CD8-positive, alpha-beta memory T cell (primary cell): ENCODE measurements at places on chromosomes 12 and 14.
A peak's percentile ranks its signal among the peaks of the same experiment; 100 is the strongest.

- no peak for DNase-seq
Observed at GRCh38 chr12:113792450-113792849, 173.7 kb downstream of the RBM19 start.

DNA sequence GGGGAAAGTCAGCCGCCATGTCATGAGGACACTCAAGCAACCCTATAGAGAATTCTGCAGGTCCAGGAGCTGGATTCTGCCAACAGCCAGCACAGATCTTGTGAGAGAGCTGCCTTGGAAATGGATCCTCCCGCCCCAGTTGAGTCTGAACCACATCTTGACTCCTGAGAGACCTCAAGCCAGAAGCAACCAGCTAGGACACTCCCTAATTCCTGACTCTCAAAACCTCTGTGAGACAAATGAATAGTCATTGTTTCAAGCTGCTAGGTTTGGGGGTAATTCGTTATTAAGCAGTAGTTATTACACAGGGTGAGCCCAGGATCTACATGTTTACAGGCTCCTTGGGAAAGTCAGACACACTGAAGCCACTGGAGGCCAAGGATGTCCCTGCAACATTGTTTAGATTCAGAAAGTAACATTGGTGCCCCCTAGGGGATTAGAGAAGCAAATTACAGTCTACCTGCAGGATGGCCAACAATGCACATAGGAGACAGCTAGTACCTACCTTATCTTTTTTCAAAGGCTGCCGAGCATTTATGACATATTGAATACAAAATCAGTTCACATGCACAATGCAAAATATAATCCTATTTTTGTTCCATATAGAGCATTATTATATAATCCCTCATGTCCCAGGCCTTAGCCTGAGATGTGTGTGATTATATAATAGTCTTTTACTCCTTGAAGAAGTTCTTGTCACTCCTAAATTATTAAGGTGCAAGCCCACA lies 57.9 kb upstream of the FICD start:
- no peak for DNase-seq

GRCh38 chr12:25155022-25155576 lies 39.9 kb downstream of the DNAI7 start:
- no peak for DNase-seq

- DNase-seq, result no peak
Observed at GRCh38 chr14:33782923-33783322, 168.0 kb downstream of the EGLN3 start.

DNA sequence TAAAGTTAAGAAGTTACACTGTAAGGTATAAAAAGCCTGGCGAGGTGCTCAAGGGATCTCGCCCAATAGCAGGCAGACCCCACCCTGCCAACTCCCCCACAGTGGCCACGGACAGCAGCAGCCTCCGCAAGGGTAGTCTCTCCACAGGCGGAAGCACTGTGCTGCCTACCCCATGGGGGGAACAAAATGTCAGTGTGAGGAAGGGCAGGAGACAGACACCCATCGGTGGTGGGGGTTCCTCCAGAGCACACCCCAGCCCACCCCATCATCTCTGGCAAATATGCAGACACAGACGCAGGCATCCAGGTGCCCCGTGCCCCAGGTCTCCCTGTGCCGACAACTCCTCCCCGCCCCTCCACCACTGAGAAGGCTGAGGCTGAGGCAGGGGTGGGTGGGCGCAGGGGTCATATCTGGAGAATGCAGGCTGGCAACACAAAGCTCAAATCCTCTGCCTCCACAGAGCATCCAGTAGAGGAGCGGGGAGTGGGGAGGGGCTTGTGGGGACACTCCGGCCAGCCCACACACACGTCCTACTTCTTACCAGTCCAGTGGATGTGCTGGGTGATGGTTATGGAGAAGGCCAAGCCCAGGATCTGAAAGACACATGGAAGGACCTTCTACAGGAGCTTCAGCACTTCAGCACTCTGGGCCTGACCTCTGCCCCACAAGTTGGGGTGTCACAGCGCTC lies 68.3 kb upstream of the DDX11 start:
- no peak for DNase-seq

DNA sequence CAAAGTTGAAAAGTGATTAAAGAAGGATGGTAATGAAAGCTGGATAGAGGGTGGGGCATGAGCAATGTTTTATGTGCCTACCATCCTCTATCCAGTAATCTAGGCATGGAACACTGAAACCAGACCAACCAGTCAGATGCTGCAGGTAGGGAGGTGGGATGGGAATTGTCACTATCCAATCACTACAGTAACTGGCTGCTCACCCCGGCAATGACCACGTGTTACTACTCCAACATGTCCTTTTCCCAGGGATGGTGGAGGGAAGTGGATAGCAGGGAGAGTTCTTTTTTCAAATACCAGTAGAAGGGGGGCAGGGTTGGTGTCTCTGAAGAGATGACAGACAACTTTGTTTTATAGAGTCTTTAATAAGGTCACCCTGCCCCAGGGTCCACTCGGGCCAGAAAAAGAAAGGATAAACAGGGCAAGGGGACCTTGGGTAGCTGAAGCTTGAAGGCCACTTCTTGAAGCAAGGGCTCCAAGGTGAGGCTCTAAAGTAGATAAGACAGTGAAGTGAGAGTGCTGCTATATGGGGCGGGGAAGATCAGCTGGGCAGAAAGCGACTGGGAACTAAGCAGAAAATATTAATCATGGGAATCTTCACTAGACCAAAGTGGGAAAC lies 14.7 kb upstream of the CDH24 start:
- no peak for DNase-seq

- no peak for DNase-seq
Observed at GRCh38 chr12:22925623-22926022, 300.7 kb downstream of the ETNK1 start.

DNA sequence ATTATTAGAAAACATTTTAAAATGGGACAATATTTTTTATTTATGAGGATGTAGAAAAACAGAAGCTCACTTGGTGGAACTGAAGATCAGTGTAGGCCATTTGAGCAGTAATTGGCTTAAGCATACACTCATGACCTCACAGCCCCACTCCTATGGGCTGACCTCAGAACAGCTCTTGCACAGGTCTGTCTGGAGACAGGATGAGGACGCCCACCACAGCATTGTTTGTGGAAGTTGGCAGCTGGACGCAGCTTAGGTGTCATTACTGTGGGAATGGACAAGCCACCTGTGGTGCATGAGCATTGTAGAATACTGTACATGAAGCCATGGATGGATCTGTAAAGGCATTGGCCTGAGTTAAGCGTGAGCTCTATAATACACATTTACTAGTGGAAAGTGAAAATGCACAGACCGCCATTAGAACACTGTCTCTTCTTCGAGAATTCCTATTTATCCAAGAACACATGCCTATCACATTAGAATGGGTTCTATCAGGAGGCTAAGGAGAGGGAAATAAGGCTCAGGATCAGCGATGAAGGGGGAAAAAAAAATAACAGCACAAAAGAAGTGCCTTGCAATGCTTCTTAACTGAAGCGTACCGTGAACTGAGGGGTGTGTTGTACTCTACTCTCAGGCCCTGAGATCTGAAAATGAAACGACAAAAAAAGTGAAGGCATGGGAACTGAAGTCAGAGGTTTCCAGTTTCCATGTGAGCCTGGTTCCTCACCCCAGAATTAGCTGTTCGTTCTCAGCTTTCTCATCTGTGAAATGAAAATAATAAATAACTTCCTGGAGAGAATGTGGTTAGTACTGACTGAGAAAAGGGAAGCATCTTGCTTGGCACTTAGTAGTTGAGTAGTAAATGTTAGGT lies 33.6 kb downstream of the KCNA1 start:
- DNase-seq, result no peak

- peak; percentile 49 for DNase-seq
Observed at GRCh38 chr14:105093431-105094192, 28.4 kb upstream of the GPR132 start.

GRCh38 chr12:25207846-25208245 lies 12.8 kb downstream of the ETFRF1 start:
- no peak for DNase-seq

DNA sequence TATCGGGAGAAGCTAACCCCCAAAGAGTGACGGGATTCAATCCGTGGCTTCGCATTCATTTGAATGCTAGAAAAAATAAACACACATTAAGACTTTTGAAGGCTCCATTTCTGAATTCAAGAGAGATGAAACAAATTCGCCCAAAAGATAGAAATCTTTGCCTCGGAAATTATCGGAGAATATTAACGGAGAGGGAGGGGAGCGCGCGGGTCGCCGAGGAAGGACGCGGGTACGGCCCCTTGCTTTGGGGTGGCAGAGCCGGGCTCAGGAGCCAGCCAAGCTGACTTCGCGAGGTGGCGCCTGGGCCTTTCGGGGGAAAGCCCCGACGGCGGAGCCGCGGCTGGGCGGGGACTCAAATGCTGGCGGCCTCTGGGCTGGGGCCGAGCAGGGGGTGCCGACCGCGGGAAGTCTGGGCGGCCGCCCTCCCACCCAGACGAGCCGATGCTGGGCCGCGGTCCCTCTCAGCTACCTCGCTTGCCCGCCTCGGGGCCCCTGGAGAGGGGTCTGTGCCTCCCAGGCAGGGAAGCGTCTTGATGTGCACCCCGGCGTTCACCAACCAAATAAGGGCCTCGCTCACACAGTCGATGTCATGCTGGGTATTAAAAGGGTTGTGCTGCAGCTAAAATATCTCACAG lies 14.7 kb downstream of the NKX2-1 start:
- no peak for DNase-seq

DNA sequence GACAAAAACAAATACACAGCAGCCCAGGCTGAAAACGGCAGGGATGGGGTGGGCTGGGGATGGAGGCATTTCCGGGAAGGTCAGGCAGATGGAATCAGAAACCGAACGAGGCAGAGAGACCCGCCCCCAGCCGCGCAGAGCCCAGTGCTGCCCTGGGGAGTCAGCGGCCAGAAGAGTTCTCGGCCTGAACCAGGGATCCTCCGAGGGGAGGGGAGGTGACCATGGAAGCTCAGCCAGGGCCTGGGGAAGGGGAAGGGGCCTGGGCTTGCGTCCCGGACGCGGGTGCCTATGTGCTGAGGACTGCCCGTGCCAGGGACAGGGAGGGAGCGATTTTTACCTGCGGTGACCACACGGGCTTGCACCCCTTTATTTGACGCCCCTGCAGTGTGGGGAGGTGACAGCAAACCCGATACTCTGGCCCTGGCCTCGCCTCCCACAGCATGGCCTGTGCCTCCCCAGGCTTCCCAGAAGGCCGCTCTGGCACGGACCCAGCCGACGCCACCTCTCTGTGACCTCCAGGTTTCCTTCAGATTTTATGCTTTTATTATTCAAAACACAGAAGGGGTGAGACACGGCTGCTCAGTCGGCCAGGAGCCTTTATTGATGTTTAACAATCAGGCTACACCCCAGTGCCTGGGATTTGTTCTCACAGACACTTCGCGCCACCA lies 7.7 kb downstream of the LRCOL1 start:
- no peak for DNase-seq

- no peak for DNase-seq
Observed at GRCh38 chr12:51186465-51187085, 13.6 kb upstream of the TFCP2 start.

DNA sequence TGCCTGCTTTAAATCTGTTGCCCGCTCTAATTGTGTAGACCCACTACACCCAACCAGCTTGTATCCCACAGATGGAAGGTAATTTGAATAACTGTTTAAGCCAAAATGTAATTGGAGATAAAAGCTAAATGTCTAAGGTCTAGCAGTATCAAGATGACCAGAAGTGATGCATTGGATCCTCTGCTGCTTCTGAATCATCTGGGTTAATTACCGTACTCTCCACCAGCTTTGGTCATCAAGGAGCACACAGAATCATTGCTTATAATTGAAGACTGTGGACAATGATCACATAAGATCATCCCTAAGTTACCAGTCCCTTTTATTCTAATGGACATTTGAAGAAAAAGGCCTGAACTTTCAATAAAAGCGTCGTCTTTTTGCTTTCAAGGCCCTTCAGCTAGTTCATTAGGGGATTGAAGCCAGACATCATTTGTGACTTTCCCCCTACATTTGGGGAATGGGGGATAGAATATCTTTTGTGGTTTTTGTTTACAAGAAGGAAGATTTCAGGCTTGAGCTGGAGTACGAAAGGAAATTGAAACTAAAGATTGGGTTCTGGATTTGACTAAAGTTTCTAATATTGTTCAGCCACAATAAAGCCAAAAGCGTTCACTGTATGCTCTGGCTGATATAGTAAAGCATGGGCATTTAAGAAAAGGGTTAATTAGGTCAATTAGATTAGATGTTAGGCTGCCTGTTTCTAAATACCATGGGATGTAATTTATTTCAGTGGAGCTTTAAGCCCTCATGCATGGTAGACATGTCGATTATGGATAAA lies 123.2 kb downstream of the CHST11 start:
- DNase-seq, result no peak
